ENCODE measurements at places on chromosomes 13 and 19. TPM values are rescaled to one million over a fixed set of nuclear protein-coding genes. Genes with fewer than 3 reads are reported as not detected.

DNA sequence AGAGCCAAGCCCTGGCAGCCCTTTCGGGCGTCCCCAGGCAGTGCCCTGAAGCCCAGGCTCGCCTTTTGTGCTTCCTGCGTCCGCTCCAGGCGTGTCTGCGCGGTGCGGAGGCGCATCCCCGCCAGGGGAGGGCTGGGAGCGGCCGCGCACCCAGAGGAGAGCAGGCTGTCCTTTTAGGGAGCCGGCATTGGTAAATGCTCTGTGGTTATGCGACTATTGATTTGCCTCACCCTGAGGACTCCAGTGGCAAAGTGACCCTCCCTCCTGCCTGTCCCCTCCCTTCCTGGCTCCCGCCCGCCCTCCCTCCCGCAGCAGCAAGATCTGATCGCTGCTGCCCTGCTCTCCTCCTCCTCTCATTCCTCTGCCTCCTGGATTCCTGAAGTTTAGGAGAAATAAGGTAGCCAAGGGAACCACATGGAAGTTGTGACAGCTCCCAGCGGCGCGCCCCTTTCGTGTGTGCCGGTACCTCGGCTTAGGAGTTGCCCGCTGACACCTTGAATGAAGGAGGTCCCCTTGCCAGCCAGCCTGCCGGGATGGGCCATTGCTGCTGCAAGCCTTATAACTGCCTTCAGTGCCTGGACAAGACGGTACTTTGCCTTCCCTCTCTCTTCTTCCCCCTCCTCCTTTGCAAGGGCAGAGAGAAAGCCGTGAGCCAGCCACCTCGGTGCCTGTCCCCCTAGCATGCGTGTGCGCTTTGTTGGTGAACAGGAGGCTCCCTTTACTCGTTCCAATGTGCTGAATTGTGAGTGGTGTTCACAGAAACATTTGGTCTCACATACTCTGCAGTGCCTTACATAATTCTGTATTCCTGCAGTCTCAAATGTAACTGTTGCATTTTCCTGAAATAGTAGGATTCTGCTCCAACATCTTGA is 166.9 kb downstream of the SLC7A1 start:
- no peak for DNase-seq

Gene R3HDM4
- total RNA-seq, result 37.6 TPM

Gene ZNF30
- 1.5 TPM for total RNA-seq

Gene ADGRE2
- 9.9 TPM for total RNA-seq

Gene PTPRH
- 1.1 TPM for total RNA-seq

Gene TEX29
- not detected for total RNA-seq

Data from thoracic aorta (tissue), 2 donors.